ENCODE measurements at places on chromosomes 11 and 22.

DNA sequence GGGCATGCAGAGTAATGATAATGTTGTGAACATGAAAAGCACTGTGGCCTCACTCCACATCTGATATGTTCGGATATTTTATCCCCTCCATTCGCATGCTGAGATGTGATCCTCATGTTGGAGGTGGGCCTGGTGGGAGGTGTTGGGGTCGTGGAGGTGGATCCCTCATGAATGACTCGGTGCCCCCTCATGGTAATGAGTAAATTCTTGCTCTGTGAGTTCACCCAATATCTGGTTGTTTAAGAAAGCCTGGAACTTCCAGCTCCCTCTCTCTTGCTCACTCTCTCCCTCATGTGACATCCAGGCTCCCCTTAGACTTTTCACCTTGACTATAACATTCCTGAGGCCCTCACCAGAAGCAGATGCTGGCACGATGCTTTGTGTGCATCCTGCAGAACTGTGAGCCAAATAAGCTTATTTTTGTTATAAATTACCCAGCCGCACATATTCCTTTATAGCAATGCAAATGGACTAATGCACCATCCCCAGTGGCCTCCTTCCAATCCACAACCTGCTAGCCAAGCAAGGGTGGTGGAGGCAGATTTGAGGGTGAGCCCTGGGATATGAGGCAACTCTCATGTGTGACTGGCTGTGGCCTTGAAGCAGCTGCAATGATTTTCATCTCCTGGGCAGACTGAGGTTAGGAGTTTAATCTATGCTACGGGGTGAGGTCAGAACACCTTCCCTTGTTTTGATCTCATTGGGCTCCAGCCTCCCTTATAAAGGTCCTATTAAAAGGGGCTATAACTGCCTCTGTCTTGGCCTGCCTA lies 276.5 kb downstream of the ETS1 start:
- no peak for DNase-seq

DNA sequence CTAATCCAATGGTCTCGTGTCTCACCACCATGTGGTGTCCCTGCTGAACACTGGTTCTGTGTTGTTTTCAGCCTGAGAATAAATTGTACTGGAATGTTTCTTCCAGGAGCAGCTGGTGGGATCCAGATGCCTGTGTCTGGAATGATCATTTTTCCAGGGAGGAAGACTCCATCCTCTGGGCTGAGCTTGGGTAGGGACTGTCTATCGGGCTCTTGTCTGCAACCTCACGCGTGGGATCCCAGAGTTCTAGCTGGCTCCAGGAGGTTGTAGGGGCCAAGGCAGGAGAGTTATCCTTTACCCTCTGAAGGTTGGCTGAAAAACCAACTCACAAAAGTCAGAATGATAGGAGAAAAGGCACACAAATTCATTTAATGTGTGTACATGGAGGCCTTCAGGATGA lies 144.1 kb upstream of the B3GAT1 start:
- no peak for DNase-seq

DNA sequence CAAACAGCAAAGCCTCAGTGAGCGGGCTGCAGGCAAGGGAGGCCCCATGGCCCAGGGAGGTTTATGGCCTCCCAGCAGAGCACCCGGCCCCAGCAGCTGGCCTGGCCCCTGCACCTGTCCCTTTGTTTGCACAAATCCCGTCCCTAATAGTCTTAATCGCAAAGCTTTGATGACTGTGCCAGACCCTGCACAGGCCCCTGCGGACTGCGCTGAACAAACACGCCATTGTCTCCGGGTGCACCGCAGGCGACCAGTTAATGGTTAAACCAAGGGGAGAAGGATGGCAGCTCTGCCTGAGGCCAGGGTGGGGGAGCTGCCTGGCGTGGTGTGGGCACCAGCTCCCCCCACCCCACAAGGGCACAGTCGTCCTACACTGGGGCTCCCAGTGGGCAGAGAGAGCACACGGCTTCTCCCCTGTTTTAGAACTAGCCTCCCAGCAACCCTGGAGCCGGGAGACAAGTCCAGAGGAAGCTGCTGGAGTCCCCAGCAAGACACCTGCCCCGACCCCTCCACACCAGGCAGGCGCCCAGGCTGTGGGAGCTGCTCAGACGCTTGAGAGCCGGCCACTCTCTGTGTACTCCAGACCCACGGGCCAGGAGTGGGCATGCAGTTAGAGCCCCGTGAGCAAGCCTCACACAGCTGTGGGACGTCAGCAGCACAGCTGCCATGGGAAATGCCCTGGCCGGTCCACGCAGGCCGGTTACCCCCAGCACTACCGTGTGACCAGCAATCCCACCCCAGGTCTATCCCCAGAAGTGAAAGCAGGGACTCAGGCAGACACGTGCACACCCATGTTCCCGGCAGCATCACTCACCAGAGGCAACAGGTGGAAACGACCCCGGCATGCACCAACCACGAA lies 39.7 kb upstream of the TH start:
- DNase-seq = peak; percentile 26

DNA sequence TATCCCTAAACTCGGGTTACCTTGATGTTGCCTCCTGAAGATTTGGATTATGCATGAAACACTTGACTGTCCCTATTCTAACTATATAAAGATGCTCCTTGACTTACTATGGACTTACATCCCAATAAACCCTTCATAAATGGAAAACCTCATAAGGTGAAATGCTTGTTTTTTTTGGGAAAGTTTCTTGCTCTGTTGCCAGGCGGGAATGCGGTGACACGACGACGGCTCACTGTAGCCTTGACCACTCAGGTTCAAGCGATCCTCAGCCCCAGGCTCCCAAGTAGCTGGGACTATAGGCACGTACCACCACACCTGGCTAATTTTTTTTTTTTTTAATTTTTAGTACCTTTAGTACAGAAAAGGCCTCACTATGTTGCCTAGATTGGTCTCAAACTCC lies 10.6 kb downstream of the MAPK1 start:
- DNase-seq = no peak

GRCh38 chr11:11740836-11741235 lies 100.9 kb upstream of the USP47 start:
- DNase-seq = no peak

GRCh38 chr22:37112084-37112728 lies 2.7 kb upstream of the TMPRSS6 start:
- no peak for DNase-seq

- no peak for DNase-seq
Observed at GRCh38 chr11:44694443-44694842, 32.3 kb upstream of the TSPAN18 start.

DNA sequence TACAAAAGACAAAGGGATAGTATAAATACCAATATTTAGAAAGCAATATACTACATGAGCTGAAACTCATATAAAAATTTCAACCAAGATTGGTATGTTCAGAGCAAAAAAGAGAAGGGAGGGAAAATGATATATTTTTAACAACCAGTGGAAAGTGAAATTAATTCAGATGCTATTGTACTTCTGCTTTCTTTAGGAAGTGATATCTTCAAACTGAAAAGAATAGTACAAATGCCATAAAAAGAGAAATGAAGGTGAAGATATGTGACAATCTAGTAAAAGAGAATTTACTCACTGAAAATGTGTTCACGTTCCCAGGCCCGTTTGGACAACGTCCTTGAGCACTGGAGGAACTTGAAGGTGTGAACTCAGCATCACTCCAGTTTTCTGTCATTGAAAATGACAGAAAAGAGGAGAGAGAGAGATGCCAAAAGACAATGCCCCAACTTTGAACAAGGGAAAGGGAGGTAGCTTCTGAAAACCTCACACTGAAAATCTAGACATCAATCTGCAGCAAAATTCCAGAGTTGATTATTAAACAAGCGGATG lies 47.5 kb downstream of the SC5D start:
- no peak for DNase-seq

- DNase-seq = no peak
Observed at GRCh38 chr22:23221351-23221804, 41.1 kb downstream of the BCR start.

DNA sequence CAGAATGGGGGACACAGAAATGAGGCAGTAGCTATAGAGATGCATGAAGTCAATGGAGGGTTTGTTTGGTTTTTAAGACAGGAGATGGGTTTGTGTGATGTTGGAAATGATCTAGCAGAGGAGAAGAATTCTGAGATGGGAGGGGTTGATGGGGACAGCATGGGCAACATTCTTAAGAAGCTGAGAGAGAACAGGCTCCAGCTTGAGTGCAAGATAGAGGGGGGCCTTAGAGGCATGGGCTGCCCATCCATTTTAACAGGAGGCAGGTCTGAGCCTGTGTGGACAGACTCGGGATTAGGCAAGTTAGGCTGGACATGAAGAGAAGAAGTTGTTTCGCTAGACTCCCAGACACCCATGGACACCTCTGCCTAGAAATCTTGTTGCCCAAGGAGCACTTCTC lies 37.9 kb upstream of the NRIP3 start:
- no peak for DNase-seq

DNA sequence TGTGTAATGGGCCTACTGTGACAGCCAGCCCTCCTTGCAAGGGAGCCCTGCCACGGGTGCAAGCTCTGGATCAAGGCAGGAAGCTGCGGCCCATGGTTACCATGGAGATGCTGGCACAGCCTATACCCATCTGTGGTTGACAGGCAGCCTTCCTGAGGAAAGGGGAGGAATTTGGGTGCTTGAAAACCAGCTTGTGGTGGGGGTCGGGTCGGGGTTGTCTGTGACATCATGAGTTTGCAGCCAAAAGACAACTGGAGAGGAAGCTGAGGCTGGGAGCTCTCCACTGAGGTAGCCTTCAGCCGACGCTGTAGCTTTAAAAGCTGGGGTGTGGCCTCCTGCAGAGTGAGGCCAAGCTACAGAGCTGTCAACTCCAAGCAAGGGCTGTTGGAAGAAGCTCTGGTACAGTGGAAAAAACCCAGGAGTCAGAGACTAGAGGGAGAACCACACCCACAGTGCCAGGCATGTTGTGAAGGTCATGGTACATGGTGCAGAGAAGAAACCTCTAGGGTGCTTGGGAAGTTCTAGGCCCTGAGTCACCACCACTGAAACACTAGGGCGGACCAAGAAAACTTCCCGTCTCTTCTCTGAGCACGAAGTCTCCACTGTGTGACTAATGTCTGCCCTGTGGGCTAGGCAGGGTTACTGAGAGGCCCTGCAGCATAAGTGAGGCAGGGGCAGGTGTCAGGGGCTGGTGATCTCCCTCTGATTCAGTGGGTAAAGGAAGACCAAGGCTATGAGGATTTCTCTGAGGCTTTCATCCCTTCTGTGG lies 10.8 kb upstream of the LDHA start:
- no peak for DNase-seq

DNA sequence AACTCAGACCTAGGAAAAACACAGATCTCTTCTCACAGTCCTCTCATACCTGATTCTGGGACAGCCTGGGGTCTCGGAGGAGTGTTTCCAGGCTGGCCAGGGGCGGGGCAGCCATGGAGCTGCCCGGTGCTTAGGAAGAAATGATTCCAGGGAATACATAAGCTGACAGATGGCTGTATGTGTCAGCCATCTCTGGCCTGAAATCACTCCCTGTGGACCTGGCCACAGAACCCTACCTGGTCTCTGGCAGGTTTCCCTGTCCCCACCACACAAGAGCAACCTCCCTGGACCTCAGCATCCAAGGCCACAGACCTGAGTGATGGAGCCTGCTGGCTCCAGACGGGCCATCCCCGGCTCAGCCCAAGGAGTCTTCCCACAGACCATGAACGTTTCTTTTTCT lies 10.0 kb downstream of the GGA1 start:
- no peak for DNase-seq

GRCh38 chr11:102368472-102368871 lies 21.5 kb downstream of the BIRC2 start:
- DNase-seq = no peak

DNA sequence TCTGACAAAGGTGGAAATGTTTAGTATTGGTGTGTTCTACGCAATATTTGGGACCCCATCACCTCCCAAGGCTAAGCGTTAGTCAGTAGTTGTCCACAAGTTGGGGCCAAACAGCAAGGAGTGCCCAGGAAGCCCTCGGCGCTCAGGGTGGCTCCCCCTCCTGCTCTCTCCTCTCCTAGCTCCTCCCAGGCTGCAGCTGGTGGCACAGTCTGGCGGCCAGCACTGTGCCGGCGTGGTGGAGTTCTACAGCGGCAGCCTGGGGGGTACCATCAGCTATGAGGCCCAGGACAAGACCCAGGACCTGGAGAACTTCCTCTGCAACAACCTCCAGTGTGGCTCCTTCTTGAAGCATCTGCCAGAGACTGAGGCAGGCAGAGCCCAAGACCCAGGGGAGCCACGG lies 16.8 kb downstream of the CD5 start:
- no peak for DNase-seq

GRCh38 chr11:58573451-58574104 lies 2.1 kb downstream of the LPXN start:
- DNase-seq = no peak

DNA sequence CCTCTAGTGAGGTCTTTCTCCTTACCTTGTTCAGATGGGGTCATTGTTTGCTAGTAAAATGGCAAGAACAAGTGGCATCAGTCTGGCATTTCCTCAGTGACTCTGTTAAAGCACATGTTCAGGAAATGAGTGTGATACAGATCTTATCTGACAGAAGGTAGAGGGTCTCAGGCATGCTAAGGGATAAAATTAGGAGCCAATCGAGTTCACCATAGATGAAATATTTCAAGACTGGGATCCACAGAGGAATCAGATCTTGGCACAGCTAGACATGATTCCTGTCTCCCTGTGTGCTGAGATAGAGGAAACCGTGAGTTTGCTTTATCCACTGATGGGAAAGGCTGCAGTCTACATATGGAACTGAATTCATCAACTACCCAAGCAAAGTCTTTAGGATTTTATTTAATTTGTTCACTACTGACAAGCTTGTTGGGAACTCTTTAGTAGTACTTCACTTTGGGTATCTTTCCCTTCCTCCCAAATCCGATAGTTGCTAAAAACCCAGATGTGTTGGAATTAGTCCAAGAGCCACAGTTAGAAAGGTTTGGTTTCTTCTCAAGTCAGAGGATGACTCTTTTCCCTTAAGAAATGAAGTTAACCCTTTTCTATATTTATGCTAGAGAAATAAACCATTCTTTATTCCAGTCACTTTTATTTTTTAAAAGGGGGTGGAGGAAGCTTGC lies 18.4 kb downstream of the FAM118B start:
- no peak for DNase-seq

DNA sequence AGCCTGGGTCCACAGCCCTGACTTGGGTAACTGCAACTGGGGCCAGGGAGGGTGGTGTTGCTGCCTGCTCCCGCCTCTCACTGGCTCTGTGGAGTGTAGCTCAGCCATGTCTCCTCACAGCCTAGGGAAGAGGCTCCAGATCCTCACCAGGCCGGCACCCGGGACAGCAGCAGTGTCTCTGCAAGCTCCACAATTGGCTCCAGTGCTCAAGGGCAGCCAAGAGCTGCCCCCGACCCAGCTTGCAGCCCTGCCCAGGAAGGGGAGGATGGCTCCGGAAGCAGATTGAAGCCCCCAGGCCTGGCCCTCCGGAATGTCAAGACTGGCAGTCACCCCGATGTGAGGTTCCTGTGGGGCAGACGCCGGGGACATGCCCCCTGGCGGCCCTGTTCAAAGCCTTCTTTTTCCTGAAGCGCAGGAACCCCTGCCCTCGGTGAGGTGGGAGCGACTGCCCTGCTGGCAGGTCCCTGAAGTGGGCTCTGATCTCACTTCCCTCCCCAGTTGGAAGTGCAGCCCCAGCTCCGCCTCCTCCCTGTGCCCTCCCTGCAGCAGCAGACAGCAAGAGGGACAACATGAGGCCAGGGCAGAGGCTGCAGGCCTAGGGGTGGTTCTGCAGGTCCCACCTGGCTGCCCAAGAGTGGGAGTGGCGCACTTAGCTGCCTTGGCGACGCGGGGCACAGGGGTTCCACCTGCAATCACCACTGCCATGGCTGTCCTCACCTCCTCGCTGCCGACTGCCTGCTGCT lies 816.2 kb upstream of the LUZP2 start:
- DNase-seq = no peak

Measured in NCI-H1048 (cell line).